Naive thymus-derived CD8-positive, alpha-beta T cell (primary cell): ENCODE measurements at places on chromosomes 12 and 14. TPM values are rescaled to one million over a fixed set of nuclear protein-coding genes. Genes with fewer than 3 reads are reported as not detected.
A peak's percentile ranks its signal among the peaks of the same experiment; 100 is the strongest.

- no peak overlapping the region for H3K27ac ChIP-seq
- no peak for DNase-seq
- H3K4me1 ChIP-seq: no peaks in the 10 kb centered on the region
- no peaks in the 10 kb centered on the region for H3K36me3 ChIP-seq
Observed at GRCh38 chr14:49203676-49204075, 382.5 kb downstream of the RPS29 start.

- no peak overlapping the region for H3K4me3 ChIP-seq
- peaks cover 5% of the 10 kb centered on the region for H3K4me1 ChIP-seq
Observed at GRCh38 chr14:74918380-74918779, 4.7 kb downstream of the RPS6KL1 start.

DNA sequence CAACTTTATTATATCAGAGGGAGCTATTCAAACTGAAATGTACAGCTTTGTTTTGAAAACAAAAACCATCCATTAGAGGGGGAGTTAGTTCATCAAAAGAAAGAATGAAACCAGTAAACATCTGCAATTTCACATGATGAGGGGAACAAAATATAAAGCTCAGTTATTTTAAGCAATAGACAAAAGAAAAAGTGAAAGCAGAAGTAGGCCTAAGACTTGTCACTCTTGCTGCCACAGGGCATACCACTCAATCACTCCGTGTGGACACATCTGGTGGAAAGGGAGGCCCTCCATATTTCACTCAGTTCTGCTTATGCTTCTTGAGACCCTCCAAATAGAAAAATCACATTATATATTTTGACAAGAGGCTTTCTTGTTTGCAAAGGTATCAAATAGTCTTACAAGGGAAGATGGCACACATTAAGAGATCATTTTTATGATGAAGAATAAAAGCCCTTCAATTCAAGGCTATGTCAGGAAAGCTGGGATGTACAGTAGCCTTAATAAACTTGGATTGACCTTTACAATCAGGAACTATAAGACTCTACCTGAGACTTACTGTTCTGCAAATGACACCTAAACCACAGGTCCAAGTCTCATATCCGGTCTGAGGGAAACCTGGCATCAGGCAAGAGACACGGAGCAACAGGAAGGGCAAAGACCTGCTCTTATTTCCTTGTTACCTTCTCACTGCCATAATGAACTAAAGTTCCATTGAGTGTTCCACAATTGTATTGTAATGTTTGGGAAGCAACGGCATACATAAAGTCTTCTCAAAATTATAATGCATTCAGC, 222.5 kb upstream of the GRIP1 start:
- peak overlapping the region; percentile 60 for H3K4me3 ChIP-seq

GRCh38 chr12:70534466-70534865, 102.8 kb downstream of the PTPRB start:
- no peak overlapping the region for H3K4me3 ChIP-seq
- no peak overlapping the region for H3K27ac ChIP-seq
- H3K4me1 ChIP-seq: no peaks in the 10 kb centered on the region
- no peaks in the 10 kb centered on the region for H3K27me3 ChIP-seq
- DNase-seq: no peak

The TMCC3 gene
- 0.71 TPM for total RNA-seq

The SALL2 gene
- 6.2 TPM for total RNA-seq
